ENCODE measurements at places on chromosomes 16 and 17. TPM values are rescaled to one million over a fixed set of nuclear protein-coding genes. Genes with fewer than 3 reads are reported as not detected.

- no peaks in the 10 kb centered on the region for H3K4me1 ChIP-seq
- H3K27me3 ChIP-seq, result no peaks in the 10 kb centered on the region
- DNase-seq, result peak; percentile 6
- no peak overlapping the region for H3K4me3 ChIP-seq
- no peaks in the 10 kb centered on the region for H3K36me3 ChIP-seq
- H3K27ac ChIP-seq, result no peak overlapping the region
These were observed 142.0 kb downstream of the CPPED1 start for GRCh38 chr16:12661656-12662172.

GRCh38 chr16:89574681-89575246 lies 794 bp upstream of the CPNE7 start:
- H3K36me3 ChIP-seq, result peaks cover 13% of the 10 kb centered on the region
- H3K4me1 ChIP-seq, result peaks cover 14% of the 10 kb centered on the region
- no peaks in the 10 kb centered on the region for H3K27me3 ChIP-seq
- peak; percentile 57 for DNase-seq
- H3K27ac ChIP-seq, result peak overlapping the region; percentile 99

- H3K4me3 ChIP-seq, result 0 out of 2 replicates have a peak overlapping the region, but pooled peaks have one; percentile 15
- no peak overlapping the region for H3K27ac ChIP-seq
- no peaks in the 10 kb centered on the region for H3K36me3 ChIP-seq
- no peak for DNase-seq
- peaks cover 45% of the 10 kb centered on the region for H3K4me1 ChIP-seq
These were observed 23.7 kb downstream of the CDH1 start for GRCh38 chr16:68760671-68761275.

DNA sequence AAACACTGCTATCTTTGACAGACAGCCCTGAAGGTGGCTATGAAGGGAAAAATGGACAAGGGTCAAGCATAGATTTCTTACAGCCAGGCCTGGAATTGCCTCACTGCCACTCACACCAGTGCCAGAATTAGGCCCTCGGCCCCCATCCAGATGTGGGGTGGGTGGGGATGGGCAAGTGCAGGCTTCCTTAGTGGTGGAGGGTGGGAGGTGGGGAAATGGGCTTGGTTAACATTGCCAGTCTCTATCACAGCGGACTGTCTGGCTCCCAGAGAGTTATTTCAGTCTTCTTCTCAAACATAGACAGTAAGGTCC lies 24.9 kb downstream of the B9D1 start:
- H3K4me3 ChIP-seq, result no peak overlapping the region
- peaks cover 2% of the 10 kb centered on the region for H3K36me3 ChIP-seq

GRCh38 chr17:59815965-59816364 lies 76.8 kb downstream of the TUBD1 start:
- no peaks in the 10 kb centered on the region for H3K27me3 ChIP-seq
- no peak overlapping the region for H3K27ac ChIP-seq
- H3K36me3 ChIP-seq, result peaks cover 13% of the 10 kb centered on the region
- H3K4me1 ChIP-seq, result peaks cover 6% of the 10 kb centered on the region
- DNase-seq, result no peak

DNA sequence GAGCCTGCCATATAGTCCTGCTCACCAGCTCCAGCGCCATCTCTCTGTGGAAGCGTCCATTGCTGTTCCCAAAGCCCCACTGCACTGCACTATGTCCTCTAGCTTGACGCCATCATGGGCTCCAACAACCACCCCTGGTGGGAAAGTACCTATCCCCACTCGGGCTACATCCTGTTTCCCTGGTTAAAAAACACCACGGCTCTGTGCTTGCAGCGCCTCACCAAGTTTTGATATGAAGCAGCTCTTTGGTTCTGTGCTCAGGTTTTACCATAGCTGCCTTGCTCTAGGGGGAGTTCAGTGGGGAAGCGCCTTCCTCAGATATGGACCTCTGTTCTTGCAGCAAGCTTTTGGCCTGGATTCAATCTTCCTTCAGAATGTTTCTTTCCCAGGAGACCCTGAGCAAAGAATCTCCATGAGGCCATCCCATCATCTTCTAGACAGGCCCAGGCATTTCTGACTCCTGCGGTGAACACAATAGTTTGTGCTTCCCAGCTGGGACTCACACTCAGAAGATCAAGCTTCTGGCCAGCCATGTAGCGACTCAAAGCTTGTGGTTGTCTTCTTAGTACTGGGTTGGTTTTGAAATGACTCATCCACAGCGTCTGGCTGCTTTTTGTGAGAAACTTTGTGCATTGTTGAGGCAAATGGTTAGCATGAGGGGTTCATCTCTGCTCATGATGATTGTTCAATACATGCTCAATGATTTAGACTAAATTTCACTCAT lies 39.5 kb downstream of the DYNLRB2 start:
- DNase-seq, result no peak
- H3K27me3 ChIP-seq, result no peaks in the 10 kb centered on the region
- no peaks in the 10 kb centered on the region for H3K4me1 ChIP-seq

DNA sequence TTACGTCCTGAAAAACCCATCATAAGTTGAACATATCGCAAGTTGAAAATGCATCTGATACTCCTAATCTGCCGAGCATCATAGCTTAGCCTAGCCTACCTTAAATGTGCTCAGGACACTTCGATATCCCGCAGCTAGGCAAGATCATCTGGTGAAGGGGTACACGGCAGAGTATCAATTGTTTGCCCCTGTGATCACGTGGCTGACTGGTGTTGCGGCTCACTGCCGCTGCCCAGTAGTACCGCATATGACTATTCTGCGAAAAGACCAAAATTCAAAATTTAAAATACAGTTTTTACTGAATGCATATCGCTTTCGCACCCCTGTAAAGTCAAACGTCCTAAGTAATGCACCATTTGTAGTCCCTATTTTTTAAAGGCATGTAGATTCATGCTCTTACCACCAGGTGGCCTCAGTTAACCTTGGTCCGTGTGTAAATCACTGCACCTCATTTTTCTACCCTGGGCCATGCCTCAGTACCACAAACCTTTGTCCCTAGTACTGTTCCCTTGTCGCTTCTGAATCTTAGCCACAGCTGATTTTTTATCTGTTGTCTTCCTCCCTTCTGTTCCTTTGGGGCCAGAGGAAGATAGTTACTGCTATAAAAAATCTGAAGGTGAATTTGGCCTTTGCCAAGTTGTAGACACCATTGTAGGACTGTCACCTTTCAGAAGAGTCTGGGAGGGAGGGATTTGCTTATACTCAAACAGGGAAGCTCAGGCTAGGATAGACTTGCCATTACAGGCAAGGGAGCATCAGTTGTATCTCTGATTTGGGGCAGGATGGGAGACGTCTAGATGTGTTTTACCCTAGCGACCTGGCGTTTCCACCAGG lies 34.4 kb downstream of the WWP2 start:
- peaks cover 5% of the 10 kb centered on the region for H3K36me3 ChIP-seq
- peak; percentile 45 for DNase-seq
- H3K27ac ChIP-seq, result no peak overlapping the region
- no peak overlapping the region for H3K4me3 ChIP-seq

- H3K4me1 ChIP-seq, result no peaks in the 10 kb centered on the region
- no peak overlapping the region for H3K27ac ChIP-seq
- H3K36me3 ChIP-seq, result no peaks in the 10 kb centered on the region
- no peak overlapping the region for H3K4me3 ChIP-seq
- no peak for DNase-seq
- peaks cover 4% of the 10 kb centered on the region for H3K27me3 ChIP-seq
These were observed 20.7 kb downstream of the GSG1L start for GRCh38 chr16:28042811-28043210.

- no peak overlapping the region for H3K27ac ChIP-seq
- H3K27me3 ChIP-seq, result no peaks in the 10 kb centered on the region
- peaks cover 26% of the 10 kb centered on the region for H3K4me1 ChIP-seq
- DNase-seq, result no peak
- no peak overlapping the region for H3K4me3 ChIP-seq
- no peaks in the 10 kb centered on the region for H3K36me3 ChIP-seq
These were observed 146.9 kb downstream of the MSI2 start for GRCh38 chr17:57403236-57403635.

DNA sequence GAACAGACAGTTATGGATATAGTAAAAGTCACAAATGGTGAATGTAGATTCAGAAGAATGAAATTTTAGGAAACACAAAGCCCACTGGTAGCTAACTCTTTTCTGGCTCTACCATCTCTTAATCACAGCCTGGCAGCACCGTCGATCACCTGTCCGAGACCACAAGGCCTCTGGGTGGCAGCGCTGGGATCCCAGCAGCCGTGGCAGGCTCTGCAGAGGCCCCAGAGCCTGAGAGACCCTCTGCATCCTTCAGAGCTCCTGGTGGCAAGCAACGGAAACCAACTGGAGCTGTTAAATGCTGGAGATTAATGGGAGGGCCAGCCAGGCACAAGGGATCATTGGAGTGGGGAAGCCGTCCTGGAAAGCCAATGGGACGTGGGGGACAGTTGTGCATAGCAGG lies 26.3 kb downstream of the LAT start:
- H3K36me3 ChIP-seq, result no peaks in the 10 kb centered on the region
- DNase-seq, result no peak
- H3K4me1 ChIP-seq, result peaks cover 5% of the 10 kb centered on the region

DNA sequence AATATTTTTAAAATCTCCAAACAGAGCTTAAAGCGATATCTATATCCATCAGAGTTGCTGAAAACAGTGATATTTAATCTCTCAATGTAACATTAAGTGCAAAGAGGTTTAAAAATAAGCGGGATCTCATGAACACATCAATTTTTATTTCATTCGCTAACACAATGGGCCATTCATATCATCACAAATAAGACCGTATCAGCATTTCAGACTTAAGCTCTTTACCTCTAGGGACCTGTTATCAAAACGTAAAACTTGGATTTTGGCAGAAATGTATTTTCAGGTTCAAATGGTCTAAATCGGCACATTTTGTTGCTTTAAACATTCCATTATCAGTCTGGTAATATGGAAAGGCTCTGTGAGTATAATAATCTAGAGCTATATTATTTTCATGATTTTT lies 77.9 kb downstream of the TOX3 start:
- no peak overlapping the region for H3K4me3 ChIP-seq
- H3K27me3 ChIP-seq, result no peaks in the 10 kb centered on the region
- H3K36me3 ChIP-seq, result no peaks in the 10 kb centered on the region
- H3K4me1 ChIP-seq, result no peaks in the 10 kb centered on the region
- no peak overlapping the region for H3K27ac ChIP-seq

GRCh38 chr16:59193637-59194036 lies 459.5 kb upstream of the GOT2 start:
- DNase-seq, result no peak
- H3K27me3 ChIP-seq, result no peaks in the 10 kb centered on the region
- H3K4me3 ChIP-seq, result no peak overlapping the region
- no peak overlapping the region for H3K27ac ChIP-seq

Gene HSD11B2
- 9.7 TPM for total RNA-seq

Gene CLEC18B
- total RNA-seq, result 2.1 TPM

DNA sequence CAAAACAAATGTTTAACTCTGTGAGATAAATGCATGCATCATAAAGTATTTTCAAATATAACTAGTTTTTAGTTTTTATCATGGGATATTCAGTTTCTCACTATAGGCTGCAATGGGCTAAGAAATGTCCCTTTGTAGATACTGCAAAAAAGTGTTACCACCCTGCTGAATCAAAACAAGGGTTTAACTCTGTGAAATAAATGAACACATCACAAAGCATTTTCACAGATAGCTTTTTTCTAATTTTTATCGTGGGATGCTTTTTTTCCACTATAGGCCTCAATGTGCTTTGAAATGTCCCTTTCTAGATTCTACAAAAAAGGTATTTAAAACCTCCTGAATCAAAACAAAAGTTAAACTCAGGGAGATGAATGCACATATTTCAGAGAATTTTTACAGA lies 541.1 kb downstream of the KCNJ18 start:
- no peaks in the 10 kb centered on the region for H3K27me3 ChIP-seq
- H3K4me3 ChIP-seq, result no peak overlapping the region
- no peak overlapping the region for H3K27ac ChIP-seq

- H3K27ac ChIP-seq, result no peak overlapping the region
- H3K36me3 ChIP-seq, result no peaks in the 10 kb centered on the region
- peaks cover 6% of the 10 kb centered on the region for H3K27me3 ChIP-seq
- DNase-seq, result no peak
These were observed 7.8 kb downstream of the ADGRG3 start for GRCh38 chr16:57675741-57676551.

GRCh38 chr17:29566473-29567303 lies at the start of gene ABHD15:
TSS of gene ABHD15 (minus strand) at chr17:29567037. CDS start at chr17:29566966, 71 bp downstream.
- 0 out of 2 replicates have a peak, but pooled peaks cover 4% of the 10 kb centered on the region for H3K36me3 ChIP-seq
- H3K27me3 ChIP-seq, result no peaks in the 10 kb centered on the region
- H3K4me1 ChIP-seq, result peaks cover 13% of the 10 kb centered on the region
- peak; percentile 19 for DNase-seq
- H3K27ac ChIP-seq, result peak within 1 kb of the TSS; percentile 82

Gene CLEC19A
- not detected for total RNA-seq

- H3K27ac ChIP-seq, result peak overlapping the region; percentile 61
- no peaks in the 10 kb centered on the region for H3K36me3 ChIP-seq
- no peak for DNase-seq
- no peaks in the 10 kb centered on the region for H3K27me3 ChIP-seq
- no peak overlapping the region for H3K4me3 ChIP-seq
These were observed 250.0 kb downstream of the PRKCA start for GRCh38 chr17:66552371-66552770.

Gene CPNE7
- total RNA-seq, result 201 TPM

Gene NPIPA5
- total RNA-seq, result 9.3 TPM

GRCh38 chr17:29591146-29591736 lies 1.7 kb upstream of the ANKRD13B start:
- DNase-seq, result peak; percentile 48
- no peaks in the 10 kb centered on the region for H3K36me3 ChIP-seq
- peaks cover 67% of the 10 kb centered on the region for H3K4me1 ChIP-seq
- peak overlapping the region; percentile 94 for H3K27ac ChIP-seq
- H3K27me3 ChIP-seq, result no peaks in the 10 kb centered on the region

- DNase-seq, result no peak
- H3K4me1 ChIP-seq, result peaks cover 25% of the 10 kb centered on the region
- no peaks in the 10 kb centered on the region for H3K36me3 ChIP-seq
- H3K4me3 ChIP-seq, result no peak overlapping the region
These were observed 6.3 kb upstream of the ZFPM1 start for GRCh38 chr16:88446736-88447135.

DNA sequence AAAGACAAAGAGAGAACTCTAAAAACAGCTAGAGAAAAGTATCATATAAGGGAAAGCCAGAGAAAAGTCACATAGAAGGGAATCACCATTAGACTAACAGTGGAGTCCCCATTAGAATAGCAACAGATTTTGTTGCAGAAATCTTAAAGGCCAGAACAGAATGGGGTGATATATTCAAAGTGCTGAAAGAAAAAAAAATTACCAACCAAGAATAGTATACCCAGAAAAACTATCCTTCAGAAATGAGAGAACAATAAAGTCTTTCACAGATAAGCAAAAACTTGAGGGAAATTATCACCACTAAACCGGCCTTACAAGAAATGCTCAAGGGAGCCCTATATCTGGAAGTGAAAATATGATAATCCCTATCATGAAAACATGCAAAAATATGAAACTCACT lies 51.9 kb upstream of the NSRP1 start:
- H3K27me3 ChIP-seq, result no peaks in the 10 kb centered on the region
- no peak overlapping the region for H3K4me3 ChIP-seq
- H3K4me1 ChIP-seq, result no peaks in the 10 kb centered on the region
- no peaks in the 10 kb centered on the region for H3K36me3 ChIP-seq
- DNase-seq, result no peak
- no peak overlapping the region for H3K27ac ChIP-seq

- H3K36me3 ChIP-seq, result no peaks in the 10 kb centered on the region
- peaks cover 6% of the 10 kb centered on the region for H3K4me1 ChIP-seq
- no peak for DNase-seq
- H3K27ac ChIP-seq, result no peak overlapping the region
- H3K27me3 ChIP-seq, result peaks cover 28% of the 10 kb centered on the region
These were observed 46.8 kb downstream of the TMEM132E start for GRCh38 chr17:34626121-34626681.

Gene RNF222
- not detected for total RNA-seq

GRCh38 chr17:29051194-29051593 lies 8.3 kb downstream of the PIPOX start:
- no peak overlapping the region for H3K4me3 ChIP-seq
- DNase-seq, result no peak
- H3K36me3 ChIP-seq, result no peaks in the 10 kb centered on the region
- no peak overlapping the region for H3K27ac ChIP-seq
- no peaks in the 10 kb centered on the region for H3K4me1 ChIP-seq

Gene SALL1
- not detected for total RNA-seq
